ENCODE measurements at places on chromosomes 6 and 20.
A peak's percentile ranks its signal among the peaks of the same experiment; 100 is the strongest.

DNA sequence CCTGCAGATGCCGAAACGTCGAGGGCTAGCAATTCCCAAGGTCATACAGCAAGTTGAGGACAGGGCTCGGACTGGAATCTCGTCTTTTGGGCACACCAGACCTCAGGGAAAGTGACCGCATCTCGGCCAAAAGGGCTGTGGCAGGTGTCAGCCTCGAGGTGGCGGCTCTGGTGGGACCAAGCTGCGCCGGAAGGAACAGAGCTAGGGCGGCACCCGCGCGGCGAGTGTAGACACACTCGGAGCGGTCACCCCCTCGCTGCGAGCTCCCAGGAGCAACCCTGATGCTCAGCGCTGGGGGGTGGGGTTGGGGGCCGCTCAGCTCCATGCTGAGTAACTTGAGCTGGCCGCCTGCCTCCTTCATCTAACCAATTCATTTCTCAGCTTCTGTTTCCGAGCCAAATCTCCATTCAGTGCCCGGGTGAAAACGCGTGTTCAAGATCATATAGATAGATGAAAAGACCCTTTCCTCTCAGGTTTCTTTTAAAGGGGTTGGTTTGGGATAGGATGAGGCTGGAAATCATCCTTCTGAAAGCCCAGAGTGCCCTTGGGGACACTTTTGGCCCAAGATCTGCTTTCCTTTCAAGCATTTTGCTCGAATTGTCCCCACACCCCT is 2.2 kb upstream of the TUBB2B start:
- DNase-seq: no peak

- DNase-seq: no peak
Observed at GRCh38 chr6:33004940-33005339, 4.5 kb downstream of the HLA-DOA start.

DNA sequence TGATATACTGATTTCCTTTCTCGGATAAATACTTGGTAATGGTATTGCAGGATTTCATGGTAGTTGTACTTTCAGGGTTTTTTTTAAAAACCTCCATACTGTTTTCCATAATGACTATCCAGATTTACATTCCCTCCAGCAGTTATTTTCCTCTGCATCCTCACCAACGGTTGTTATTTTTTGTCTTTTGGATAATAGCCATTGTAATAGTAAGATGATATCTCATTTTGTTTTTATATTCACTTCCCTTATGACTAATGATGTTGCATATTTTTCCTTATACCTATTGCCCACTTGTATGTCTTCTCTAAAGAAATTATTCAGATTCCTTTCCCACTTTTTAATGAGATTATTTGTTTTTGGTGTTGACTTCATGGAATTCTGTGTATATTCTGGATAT is 231.0 kb downstream of the MEI4 start:
- DNase-seq: no peak

DNA sequence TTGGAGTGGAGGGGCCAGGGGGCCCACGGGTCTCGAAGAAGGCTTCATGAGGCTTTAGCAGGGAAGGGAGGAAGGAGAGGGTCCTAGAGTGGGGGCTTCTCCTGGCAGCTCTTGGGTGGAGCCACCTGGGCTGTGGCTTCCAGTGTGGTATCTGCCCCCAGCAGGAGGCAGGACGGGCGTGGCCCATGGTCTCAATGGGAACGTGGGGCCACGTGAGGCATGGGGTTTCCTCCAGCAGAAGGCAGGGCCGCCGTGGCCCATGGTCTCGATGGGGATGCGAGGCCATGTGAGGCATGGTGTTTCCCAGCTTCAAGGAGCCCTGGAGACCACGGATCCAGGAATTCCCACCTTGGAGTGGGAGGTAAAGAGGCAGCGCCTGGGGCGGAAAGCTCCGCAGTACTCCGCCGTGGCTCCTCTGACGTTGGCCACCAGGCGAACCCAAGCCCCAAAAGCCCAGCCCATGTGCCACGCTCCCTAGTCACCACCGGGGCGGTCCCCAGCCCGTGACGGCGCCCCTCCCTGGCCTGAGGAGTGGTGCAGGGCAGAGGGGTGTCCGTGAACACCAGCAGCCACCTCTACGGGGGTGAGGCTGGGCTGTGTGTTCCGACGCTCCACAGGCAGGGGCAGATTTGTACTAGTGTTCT is 62.0 kb upstream of the GATA5 start:
- no peak for DNase-seq

GRCh38 chr6:98832284-98833056 is 1.9 kb upstream of the POU3F2 start:
- DNase-seq: peak; percentile 34

GRCh38 chr6:122623279-122623678 is 13.1 kb downstream of the PKIB start:
- DNase-seq: no peak

DNA sequence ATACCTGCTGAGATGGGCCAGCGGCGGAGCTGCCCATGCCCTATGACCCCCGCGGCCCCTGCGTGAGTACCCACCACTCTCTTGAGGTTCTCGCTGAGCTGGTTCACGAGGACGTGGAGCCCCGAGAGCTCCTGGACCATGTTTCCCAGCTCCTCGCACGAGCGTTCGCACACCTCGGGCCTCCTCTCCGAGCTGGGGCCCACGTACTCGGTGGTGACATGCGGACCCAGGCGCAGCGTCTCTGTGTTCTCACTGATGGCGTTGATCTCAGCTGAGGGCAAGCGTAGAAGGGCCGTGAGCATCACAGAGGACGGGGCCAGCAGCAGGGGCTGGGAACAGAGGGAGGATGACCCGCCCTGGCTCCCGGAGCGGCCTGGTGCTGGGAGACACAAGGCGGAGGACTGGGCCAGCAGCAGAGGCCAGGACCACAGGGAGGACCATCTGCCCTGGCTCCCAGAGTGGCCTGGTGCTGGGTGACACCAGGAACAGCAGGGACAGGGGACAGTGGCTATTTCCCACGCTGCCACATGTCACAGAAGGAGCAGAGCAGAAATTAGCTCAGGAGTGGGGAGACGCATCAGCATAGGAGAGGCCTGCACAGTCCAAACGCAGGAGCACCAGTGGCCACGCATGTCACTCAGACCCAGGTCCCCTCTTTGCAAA is 11.8 kb downstream of the THBS2 start:
- no peak for DNase-seq

- peak; percentile 67 for DNase-seq
Observed at GRCh38 chr20:4082406-4083097, 67.2 kb upstream of the RNF24 start.

DNA sequence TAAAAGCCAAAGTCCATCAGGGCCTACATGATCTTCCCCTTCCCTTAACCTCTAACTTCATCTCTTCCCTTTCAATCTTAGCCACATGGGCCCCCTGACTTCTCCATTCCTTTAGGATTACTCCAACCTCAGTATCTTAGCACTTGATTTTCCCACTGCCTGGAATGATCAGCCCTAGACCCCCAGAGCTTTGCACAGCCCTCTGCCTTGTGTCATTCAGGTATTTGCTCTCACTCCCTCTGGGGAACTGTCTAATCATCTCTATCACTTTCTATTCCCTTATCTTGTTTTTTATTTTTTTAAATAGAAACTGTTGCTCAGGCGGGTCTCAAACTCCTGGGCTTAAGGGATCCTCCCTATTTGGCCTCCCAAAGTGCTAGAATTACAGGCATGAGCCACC is 13.3 kb upstream of the ZNFX1 start:
- no peak for DNase-seq

- DNase-seq: no peak
Observed at GRCh38 chr6:3711776-3712175, 39.7 kb downstream of the PXDC1 start.

GRCh38 chr6:33061987-33062386 is 11.5 kb downstream of the HLA-DPA1 start:
- DNase-seq: no peak

GRCh38 chr6:12636336-12636735 is 80.2 kb upstream of the PHACTR1 start:
- DNase-seq: no peak

- no peak for DNase-seq
Observed at GRCh38 chr6:127812985-127813698, 87.7 kb downstream of the THEMIS start.

Data from brain microvascular endothelial cell (primary cell).